Mesangial cell (primary cell): ENCODE measurements at places on chromosomes 16 and 17. TPM values are rescaled to one million over a fixed set of nuclear protein-coding genes. Genes with fewer than 3 reads are reported as not detected.

The SCGB1C2 gene
- total RNA-seq = not detected in 2 replicates

The CHAD gene
- not detected in 2 replicates for total RNA-seq

The HP gene
- not detected in 2 replicates for total RNA-seq

The DNAJA3 gene
- total RNA-seq = 38.8 and 63.2 TPM in 2 replicates

The KRTAP9-2 gene
- total RNA-seq = not detected in 2 replicates
